ENCODE measurements at places on chromosomes 6 and 20. TPM values are rescaled to one million over a fixed set of nuclear protein-coding genes. Genes with fewer than 3 reads are reported as not detected.

KIF6 gene
- polyA plus RNA-seq = 1.7 TPM

- no peak for DNase-seq
- peaks cover 3% of the 10 kb centered on the region for H3K36me3 ChIP-seq
- peak overlapping the region; percentile 70 for H3K27ac ChIP-seq
- peaks cover 19% of the 10 kb centered on the region for H3K4me1 ChIP-seq
- H3K4me3 ChIP-seq = no peak overlapping the region
Measured at GRCh38 chr6:15616261-15616660, 46.6 kb downstream of the DTNBP1 start.

DNA sequence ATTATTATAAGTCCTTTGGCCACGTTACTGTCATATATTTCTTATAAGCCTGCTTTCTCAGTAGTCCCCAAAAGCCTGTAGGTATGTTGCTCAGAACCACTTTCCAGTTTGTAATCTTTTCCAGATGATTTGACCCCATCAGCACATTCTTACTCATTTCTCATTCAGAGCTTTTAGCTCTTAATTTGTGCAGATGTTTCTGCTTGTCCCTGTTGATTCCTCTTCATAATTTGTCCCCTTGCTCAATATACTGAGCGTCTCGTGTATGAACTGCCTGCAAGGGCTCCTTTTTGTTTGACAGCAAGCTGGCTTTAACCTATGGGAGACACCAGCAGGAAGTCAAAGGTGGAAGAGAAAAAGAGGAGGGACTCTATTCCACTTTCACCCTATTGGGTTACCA is 733.8 kb upstream of the GJE1 start:
- DNase-seq = no peak
- no peaks in the 10 kb centered on the region for H3K36me3 ChIP-seq
- H3K27me3 ChIP-seq = no peaks in the 10 kb centered on the region
- peaks cover 23% of the 10 kb centered on the region for H3K4me1 ChIP-seq

DST gene
- 47.3 TPM for polyA plus RNA-seq

DNA sequence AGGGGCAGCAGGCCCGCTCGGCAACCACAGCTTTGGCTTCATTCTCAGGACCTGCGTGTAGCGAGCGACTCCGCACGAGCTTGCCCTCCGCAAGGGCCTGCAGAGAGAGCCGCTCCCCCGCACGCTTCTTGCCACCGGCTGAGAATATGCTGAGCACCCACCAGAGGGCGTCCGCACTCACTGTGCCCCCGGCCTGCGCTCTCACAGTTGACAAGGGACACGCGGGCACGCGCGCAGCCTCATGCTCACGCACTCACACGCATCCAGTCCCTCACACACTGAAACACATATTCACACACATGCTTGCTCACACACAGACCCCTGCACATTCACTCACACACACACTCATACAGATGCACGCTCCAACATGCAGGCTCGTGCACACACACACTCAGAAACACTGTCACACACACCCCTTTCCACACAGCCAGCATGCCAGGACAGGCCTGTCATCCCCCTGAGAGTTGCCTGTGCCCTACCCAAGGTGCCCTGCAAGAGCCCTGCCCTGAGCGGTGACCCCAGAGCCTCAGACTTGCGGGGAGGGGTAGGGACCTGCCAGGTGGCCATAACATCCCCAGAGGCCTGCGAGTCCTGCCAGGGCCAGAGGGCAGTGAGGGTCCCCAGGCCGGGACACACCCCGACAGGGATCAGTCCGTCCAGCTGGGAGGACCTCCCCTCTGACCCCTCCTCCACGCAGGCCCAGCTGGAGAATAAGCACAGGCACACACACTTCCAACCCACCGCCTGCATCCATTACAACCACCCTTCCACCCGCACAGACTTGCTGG is 174.1 kb downstream of the BMP7 start:
- no peaks in the 10 kb centered on the region for H3K4me1 ChIP-seq
- H3K27me3 ChIP-seq = no peaks in the 10 kb centered on the region
- peak; percentile 86 for DNase-seq

GRCh38 chr6:52649536-52650160 is 21.3 kb upstream of the TMEM14A start:
- H3K27me3 ChIP-seq = no peaks in the 10 kb centered on the region
- H3K27ac ChIP-seq = no peak overlapping the region
- no peaks in the 10 kb centered on the region for H3K4me1 ChIP-seq
- H3K36me3 ChIP-seq = no peaks in the 10 kb centered on the region
- H3K4me3 ChIP-seq = no peak overlapping the region

RBCK1 gene
- 75.9 TPM for polyA plus RNA-seq

- H3K4me3 ChIP-seq = no peak overlapping the region
- H3K36me3 ChIP-seq = no peaks in the 10 kb centered on the region
- H3K27ac ChIP-seq = no peak overlapping the region
- H3K4me1 ChIP-seq = no peaks in the 10 kb centered on the region
- H3K27me3 ChIP-seq = no peaks in the 10 kb centered on the region
Measured at GRCh38 chr6:68876792-68877493, 241.9 kb downstream of the ADGRB3 start.

DNA sequence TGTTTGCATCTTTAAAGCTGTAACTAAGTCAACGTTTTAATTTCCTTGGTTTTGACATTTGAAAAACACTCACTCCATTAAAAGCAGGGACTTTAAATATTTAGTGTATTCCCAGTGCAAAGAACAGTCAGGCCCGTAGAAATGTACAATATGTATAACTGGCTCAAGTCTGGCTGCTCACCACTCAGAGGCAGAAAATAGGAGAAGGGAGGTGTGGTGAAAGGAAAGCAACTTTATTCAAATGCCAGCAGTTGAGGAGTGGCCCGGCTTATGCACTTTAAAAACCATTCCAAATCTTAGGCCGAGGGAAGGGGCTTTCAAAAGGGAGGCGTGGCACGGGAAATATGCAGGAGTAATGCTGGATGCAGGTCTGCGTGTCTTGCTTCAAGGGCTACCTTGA is 120.6 kb downstream of the TMEM200A start:
- H3K4me1 ChIP-seq = no peaks in the 10 kb centered on the region
- no peak overlapping the region for H3K4me3 ChIP-seq
- DNase-seq = no peak
- H3K36me3 ChIP-seq = no peaks in the 10 kb centered on the region
- H3K27me3 ChIP-seq = no peaks in the 10 kb centered on the region
- H3K27ac ChIP-seq = no peak overlapping the region

GRCh38 chr20:59017493-59018231 is 1.6 kb upstream of the TUBB1 start:
- no peak overlapping the region for H3K27ac ChIP-seq
- no peak overlapping the region for H3K4me3 ChIP-seq
- H3K36me3 ChIP-seq = no peaks in the 10 kb centered on the region
- peaks cover 36% of the 10 kb centered on the region for H3K4me1 ChIP-seq
- H3K27me3 ChIP-seq = no peaks in the 10 kb centered on the region

DNA sequence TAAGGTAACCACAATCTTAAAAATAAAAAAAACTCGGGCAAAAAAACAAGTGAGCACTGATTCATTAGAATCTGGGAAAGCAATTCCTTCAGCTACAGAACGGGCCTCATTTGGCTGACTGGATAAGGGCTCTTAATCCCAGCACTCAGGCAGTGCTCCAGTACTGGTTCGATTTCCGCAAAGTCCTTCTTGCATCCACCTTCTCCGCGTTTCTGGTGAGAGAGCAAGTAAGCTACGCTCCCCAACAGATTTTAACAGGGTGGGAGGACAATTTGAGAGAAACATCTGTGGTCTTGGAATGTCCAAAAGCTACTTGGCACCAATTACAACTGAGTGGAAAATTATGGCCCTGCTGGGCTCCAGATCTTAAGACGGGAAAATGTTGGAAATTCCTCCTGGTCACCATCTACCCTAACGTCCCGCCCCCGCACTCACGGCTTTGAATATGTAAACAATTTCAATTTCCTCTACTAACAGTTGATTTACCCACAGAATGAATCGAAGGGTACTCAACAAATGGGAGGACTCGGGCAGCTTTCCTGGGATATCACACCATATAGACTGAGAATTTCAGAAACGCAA is 18.1 kb upstream of the ZSCAN9 start:
- peaks cover 7% of the 10 kb centered on the region for H3K4me1 ChIP-seq
- H3K36me3 ChIP-seq = no peaks in the 10 kb centered on the region
- H3K27me3 ChIP-seq = peaks cover 97% of the 10 kb centered on the region
- DNase-seq = no peak
- H3K27ac ChIP-seq = no peak overlapping the region

DNA sequence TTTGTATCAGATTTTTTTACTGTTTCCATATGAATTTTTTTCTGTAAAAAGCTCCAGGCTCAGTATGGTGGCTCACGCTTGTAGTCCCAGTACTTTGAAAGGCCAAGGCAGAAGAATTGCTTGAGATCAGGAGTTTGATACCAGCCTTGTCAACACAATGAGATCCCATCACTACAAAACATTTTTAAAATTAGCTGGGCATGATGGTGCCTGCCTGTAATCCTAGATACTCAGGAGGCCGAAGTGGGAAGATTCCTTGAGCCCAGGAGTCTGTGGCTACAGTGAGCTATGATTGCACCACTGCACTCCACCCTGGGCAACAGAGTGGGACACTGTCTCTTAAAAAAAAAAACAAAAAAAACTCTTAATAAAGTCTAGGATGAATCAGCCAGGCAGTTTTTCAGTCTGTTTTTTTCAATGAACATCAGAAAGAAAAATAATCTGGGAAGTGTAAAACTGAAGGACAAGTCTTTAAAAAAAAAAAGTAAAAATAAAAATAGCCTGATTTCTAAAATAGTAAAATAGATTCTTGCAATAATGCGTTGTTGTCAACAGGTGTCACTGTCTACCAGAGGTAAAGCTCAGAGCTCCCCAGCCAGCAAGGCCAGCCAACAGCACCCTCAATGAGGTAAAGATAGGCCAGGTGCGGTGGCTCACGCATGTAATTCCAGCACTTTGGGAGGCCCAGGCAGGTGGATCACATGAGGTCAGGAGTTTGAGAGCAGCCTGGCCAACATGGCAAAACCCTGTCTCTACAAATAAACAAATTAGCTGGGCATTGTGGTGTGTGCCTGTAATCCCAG is 9.3 kb upstream of the ATG5 start:
- DNase-seq = peak; percentile 63
- H3K36me3 ChIP-seq = no peaks in the 10 kb centered on the region
- H3K27ac ChIP-seq = no peak overlapping the region
- H3K4me1 ChIP-seq = no peaks in the 10 kb centered on the region
- no peak overlapping the region for H3K4me3 ChIP-seq
- H3K27me3 ChIP-seq = no peaks in the 10 kb centered on the region

PDYN gene
- polyA plus RNA-seq = 1.2 TPM

- H3K27me3 ChIP-seq = peaks cover 82% of the 10 kb centered on the region
- H3K36me3 ChIP-seq = no peaks in the 10 kb centered on the region
- H3K27ac ChIP-seq = no peak overlapping the region
- no peak for DNase-seq
- H3K4me1 ChIP-seq = no peaks in the 10 kb centered on the region
Measured at GRCh38 chr6:135183002-135183531, 2.0 kb downstream of the MYB start.

- peaks cover 20% of the 10 kb centered on the region for H3K4me1 ChIP-seq
- no peak for DNase-seq
- no peaks in the 10 kb centered on the region for H3K27me3 ChIP-seq
- H3K27ac ChIP-seq = peak overlapping the region; percentile 90
- H3K4me3 ChIP-seq = peak overlapping the region; percentile 79
Measured at GRCh38 chr6:27892649-27893058, 19.5 kb downstream of the OR2B2 start.

ECT2L gene
- not detected for polyA plus RNA-seq

DNA sequence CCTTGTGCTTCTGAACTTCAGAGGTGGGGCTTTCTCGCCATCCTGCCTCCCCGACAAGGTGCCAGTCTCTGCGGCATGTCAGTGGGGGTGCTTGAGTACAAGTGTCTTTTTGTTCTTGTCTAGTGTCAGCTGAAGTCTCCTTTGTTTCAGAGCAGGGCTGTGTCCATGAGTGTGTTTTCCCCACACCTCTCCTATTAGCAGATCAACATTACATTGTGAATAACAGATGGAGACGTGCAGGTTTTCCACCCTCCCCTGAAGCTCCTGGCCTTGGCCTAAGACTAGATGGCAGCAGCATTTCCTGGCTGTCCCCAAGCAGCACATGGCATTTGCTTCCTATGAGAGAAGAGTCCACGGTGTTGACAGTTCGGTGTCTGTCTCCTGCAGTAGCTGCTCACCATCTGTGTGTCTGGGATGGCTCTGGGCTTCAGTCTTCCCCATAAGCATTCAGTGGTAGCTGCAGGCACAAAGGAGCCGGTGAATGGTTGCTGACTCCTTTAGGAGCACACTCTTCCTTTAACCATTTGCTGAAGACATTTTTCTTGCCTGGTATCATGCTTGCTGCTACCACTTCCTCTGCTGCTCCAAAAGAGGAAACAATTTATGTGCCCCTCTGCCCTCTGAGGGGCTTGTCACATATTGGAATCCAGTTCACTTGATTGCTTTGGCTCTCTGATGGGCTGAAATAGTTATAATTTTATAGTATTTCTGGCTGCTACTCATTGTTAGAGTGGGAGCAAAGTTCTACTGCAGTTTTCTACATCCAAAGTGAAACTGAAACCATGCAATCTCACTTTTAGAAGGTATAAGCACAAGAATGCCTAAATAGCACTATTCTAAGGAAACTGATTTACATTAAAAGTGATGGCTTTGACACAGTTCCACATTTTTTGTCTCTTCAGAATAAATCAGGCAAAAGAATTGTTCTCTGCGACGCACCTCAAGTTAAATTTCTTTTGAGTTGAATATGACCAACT is 913.0 kb downstream of the C6orf118 start:
- H3K36me3 ChIP-seq = no peaks in the 10 kb centered on the region
- H3K27me3 ChIP-seq = no peaks in the 10 kb centered on the region
- DNase-seq = peak; percentile 23
- H3K4me3 ChIP-seq = no peak overlapping the region
- no peaks in the 10 kb centered on the region for H3K4me1 ChIP-seq

HNF4A gene
- polyA plus RNA-seq = not detected

GRCh38 chr6:3885262-3886036 is 36.3 kb downstream of the FAM50B start:
- no peak overlapping the region for H3K27ac ChIP-seq
- H3K4me3 ChIP-seq = no peak overlapping the region
- H3K36me3 ChIP-seq = no peaks in the 10 kb centered on the region
- H3K27me3 ChIP-seq = no peaks in the 10 kb centered on the region
- peak; percentile 33 for DNase-seq

LINC00237 gene
- not detected for polyA plus RNA-seq

WFDC2 gene
- polyA plus RNA-seq = 8.5 TPM

DNA sequence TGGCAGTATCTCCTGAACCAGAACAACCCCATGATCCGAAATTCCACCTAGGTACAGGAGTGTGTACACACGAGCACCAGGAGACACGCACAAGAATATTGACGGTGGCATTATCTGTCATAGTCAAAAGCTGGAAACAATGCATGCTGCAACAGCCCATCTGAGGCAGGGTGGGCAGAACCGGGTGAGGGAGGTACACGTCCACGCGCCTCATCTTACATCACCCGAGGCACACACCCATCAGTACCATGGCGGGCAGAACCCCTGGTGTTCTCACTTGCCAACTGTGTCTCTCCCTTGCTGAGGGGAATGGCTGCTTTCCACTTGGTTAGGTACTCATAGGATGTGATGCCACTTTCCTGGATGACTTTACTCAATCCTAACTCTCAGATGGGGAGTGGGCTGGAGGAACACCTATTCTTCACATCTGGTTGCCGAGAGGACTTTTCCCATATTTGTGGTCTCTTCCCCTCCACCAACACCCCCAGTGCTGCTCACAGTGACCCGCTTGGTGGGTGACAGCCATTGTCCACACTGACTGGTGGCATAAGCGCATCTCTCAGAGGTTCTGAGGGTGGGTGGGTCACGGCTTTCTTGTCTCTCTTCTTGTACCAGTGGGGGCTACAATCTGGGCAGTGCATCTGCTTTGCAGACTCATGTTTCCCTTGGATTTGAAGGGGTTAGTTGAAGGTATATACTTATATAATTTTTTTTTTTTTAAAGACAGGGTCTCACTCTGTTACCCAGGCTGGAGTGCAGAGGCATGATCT is 13.5 kb downstream of the PPP1R3G start:
- H3K36me3 ChIP-seq = no peaks in the 10 kb centered on the region
- H3K4me3 ChIP-seq = no peak overlapping the region
- peaks cover 17% of the 10 kb centered on the region for H3K4me1 ChIP-seq
- no peaks in the 10 kb centered on the region for H3K27me3 ChIP-seq
- H3K27ac ChIP-seq = no peak overlapping the region
